NCI-H1417 treated with DMSO at 0.1 percent for 48 hours (cell line): ENCODE measurements at places on chromosomes 3 and 15.

DNA sequence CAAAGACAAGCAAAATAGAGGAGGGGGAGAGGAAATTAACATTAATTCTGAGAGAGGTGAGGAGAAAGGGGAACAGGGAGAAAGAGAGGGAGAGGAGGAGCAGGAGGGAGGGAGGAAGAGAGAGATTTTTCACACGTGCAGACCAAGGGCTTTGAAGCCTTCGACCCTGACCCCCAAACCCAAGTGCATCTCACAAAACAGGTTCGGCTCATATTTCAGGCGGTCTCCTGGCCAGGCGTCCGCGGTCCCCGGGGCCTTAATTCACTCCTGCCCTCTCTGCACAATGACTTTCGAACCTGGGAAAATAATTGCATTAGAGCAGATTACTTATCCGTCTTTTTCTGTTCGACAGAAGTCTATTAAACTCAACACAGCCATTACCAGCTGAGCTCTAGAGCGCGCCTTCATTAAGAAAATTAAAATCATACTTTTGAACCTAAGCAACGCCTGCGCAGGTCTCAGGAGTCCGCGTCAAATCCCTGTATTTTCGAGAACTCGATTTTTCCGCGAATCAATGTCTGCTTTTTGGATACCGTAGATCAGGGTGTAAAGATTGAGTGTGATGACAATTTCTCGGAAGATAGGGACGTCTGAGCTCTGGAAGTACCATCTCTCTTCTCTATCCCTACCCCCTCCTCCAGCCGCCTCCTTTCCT is 220.7 kb downstream of the MEIS2 start:
- DNase-seq = no peak

GRCh38 chr3:189192725-189193124 is 21.0 kb downstream of the TPRG1 start:
- no peak for DNase-seq

- DNase-seq = no peak
Observed at GRCh38 chr3:54826251-54826691, 101.6 kb downstream of the LRTM1 start.

DNA sequence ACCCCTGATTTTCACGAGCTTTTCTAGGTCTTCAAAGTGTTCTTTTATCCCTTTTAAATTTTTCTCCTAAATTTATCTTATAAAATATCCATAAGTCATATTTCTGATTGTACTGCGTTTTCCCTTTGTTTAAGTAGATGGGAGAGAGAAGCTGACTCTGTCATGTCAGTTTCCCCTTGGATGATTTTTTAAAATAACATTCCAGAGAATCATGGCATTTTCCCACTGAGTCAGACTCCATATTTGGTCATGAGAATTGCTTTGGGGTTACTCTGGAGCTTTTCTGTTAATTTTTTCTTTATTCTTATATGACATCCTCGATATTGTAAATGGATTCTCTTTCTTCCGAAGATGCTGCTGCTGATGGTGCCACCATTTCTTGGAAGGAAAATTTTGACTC is 28.6 kb upstream of the UMPS start:
- DNase-seq = no peak

DNA sequence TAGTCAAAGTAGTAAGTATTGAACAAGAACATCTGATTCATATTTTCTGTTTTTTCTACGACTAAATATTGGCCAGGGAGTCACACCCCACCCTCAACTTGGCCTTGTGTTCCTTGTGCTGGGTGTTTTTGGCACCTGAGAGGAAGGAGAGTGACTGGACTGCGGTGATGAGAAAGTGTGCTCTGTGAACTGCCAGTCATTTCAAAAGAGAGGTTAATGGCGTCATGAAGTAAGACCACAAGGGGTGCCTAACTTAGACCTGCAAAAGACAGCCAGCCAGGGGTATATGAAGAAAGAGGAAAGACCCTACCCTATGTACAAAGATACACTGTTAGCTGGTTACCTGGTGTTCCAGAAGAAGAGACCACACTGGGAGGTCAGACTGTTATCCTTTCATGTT is 58.4 kb upstream of the COL8A1 start:
- no peak for DNase-seq

GRCh38 chr15:44788748-44789147 is 52.4 kb downstream of the TRIM69 start:
- DNase-seq = no peak

DNA sequence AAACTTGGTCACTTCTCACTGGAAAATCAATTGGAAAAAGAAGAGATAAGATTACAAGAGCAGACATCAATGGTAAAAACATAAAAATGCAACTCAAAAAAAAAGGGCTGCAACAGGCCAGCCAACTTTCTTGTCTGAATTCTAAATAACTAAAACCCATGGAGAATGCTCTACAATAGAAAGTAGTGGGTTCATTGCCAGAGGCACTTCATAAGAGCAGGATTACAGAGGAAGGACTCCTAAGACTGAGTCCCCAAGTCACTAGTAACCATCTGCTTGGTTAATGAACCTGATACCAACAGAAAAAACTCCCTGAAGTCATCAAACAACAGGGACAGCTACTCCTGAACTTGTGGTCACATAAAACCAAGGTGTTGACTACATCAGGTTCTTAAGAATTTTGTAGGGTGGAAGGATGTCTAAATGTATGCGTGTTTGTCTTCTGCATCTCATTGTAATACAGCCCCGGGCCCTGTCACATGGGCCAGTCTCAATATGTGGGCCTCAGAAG is 148.6 kb downstream of the IMPG2 start:
- DNase-seq = no peak

GRCh38 chr3:188812198-188812597 is 359.6 kb upstream of the TPRG1 start:
- no peak for DNase-seq

- DNase-seq = no peak
Observed at GRCh38 chr3:10777627-10778026, 38.4 kb upstream of the SLC6A11 start.
